ENCODE measurements at places on chromosomes 3 and 15. TPM values are rescaled to one million over a fixed set of nuclear protein-coding genes. Genes with fewer than 3 reads are reported as not detected.

DNA sequence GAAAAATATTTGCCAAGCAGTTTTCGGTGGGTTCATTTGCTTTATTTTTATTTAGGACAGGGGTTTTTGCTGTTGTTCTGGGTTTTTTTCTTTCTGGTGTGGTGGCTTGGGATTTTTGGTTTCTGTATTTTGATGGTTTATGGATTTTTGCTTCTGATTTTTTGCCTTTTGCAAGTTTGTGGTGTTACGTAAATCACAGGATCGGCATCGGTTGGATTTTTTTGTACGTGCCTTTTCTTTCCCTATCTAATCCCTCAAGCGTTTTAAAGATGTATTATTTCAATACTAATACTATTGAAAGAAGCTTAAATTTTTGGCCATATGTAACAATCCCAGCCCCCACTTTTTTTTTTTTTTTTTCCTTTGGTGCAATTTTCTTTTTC, 782 bp upstream of the BCL6 start:
- DNase-seq: no peak

- DNase-seq: no peak
These were observed 248.7 kb upstream of the C2CD4B start for GRCh38 chr15:62413786-62414185.

DNA sequence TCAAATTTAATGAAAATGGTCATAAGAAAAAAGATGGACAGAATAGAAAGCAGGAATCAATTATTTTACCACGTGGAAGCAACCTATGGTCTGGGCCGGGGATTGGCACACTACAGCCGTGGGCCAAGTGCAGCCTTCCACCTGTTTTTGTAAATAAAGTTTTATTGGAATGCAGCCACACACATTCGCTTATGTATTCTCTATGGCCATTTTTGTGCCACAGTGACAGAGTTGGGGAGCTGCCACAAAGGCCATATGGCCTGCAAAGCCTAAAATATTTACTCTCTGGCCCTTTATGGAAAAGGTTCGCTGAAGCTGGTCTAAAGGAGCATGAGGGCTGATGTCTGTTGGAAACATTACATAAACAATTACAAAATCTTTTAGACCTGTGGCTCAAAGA, 144.8 kb downstream of the TMCO5A start:
- no peak for DNase-seq

GRCh38 chr3:177295116-177295515, 97.8 kb upstream of the TBL1XR1 start:
- no peak for DNase-seq

GRCh38 chr15:58932710-58933280, 684 bp downstream of the SLTM start:
- no peak for DNase-seq

DNA sequence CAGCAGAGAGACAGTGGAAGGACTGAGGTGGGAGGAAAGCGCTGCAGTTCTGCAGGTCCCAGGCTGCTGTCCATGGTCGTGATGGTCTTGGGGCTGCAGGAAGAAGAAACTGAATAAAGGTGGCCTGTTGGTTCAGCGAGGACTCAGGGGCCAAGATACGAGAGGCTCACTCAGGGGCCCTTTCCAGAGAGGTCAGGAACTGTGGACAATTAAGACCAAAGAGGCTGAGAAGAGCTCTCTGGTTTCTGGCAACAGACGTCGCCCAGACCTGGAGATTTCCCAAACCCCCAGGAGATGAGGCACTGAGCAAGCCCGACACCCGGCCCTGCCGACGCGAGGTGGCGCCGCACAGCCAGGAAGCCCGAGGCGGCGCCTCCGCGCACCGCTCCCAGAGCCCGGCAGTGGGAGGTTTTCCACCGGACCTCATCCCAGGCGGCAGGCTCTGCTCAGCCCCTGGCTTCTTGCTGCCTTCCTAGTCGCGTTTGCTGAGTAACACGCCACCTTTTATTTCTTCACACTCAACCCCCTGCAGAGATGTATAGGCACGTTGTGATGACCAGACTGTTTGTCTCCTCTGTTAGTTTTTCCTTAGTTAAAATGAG, 56.4 kb upstream of the ARRDC4 start:
- no peak for DNase-seq

LARP6 gene
- not detected for polyA plus RNA-seq

Measured in CD4-positive, alpha-beta memory T cell (primary cell).